ENCODE measurements at places on chromosomes 6 and 20. TPM values are rescaled to one million over a fixed set of nuclear protein-coding genes. Genes with fewer than 3 reads are reported as not detected.

The SAPCD1 gene
- total RNA-seq: 2.5 TPM

- no peaks in the 10 kb centered on the region for H3K27me3 ChIP-seq
- DNase-seq: no peak
- no peaks in the 10 kb centered on the region for H3K36me3 ChIP-seq
- H3K4me3 ChIP-seq: no peak overlapping the region
Measured at GRCh38 chr20:39124064-39124463, 161.9 kb downstream of the DHX35 start.

DNA sequence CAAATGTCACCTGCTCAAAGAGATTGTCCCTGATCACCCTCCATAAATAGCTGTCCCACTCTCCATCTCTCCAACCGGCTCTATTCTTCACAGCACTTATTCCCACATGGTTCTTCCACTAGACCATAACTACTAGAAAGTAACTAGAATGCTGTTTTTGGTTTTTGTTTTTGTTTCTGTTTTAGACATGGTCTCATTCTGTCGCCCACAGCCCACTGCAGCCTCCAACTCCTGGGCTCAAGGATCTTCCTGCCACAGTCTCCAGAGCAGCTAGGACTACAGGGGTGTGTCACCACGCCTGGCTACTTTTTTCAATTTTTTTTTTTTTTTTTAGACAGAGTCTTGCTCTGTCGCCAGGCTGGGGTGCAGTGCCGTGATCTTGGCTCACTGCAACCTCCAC is 12.2 kb downstream of the MMP24 start:
- H3K36me3 ChIP-seq: peaks cover 2% of the 10 kb centered on the region
- no peak overlapping the region for H3K4me3 ChIP-seq
- DNase-seq: no peak
- H3K4me1 ChIP-seq: peaks cover 9% of the 10 kb centered on the region
- H3K27ac ChIP-seq: no peak overlapping the region
- H3K27me3 ChIP-seq: peaks cover 9% of the 10 kb centered on the region

DNA sequence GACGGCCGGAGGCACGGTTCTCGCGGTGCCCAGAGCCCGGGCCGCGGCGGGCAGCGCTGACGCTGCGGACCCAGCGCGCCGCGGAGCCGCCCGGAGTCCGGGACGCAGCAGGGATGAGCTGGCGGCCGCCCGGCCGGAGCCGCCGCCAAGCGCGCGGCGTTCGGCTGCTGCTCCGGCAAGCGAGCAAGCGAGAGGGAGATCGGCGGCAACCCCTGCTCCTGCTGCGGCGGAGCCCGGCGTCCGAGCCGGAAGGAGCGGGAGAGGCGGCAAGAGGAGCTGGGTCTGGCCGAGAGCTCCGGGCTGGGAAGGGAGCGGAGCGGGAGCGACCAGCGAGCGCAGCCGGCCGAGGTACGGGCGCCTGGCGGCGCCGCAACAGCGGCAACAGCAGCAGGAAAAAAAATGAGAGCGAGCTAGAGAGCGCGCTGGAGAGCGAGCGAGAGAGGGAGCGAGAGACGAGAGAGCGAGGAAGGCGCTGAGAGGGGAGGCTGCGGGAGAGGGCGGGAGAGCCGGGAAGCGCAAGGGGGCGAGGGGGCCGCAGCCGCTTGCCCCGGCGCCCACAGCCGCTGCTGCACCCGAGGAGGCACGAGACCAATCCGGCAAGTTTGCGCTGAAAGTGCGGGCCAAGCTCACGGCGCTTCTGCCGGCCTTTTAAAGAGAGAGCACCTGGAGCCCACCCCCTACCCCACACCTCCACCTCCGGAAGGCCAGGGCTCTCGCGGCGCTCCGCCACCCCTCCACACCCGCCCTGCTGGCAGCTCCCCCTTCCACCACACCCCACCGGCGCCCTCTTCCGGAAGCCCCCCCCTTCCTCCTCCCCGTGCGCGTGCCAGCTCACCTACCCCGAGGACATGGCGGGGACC is 496 bp downstream of the GRM4 start:
- H3K27me3 ChIP-seq: peaks cover 43% of the 10 kb centered on the region
- peak overlapping the region; percentile 74 for H3K4me3 ChIP-seq
- no peaks in the 10 kb centered on the region for H3K36me3 ChIP-seq

DNA sequence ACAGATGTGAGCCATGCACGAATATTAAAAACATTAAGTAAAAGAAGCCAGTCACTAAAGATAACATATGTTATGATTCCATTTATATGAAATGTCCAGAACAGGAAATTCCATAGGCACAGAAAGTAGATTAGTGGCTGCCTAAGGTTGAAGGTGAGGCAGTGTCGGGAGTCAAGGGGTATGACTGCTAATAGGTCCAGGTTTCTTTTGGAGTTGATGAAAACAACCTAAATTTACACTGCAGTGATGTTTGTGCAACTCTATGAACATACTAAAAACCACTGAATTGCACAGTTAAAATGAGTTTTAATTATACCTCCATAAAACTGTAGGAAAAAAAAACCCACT is 14.4 kb downstream of the SRPK1 start:
- peaks cover 26% of the 10 kb centered on the region for H3K36me3 ChIP-seq
- no peak for DNase-seq
- H3K27ac ChIP-seq: peak overlapping the region; percentile 76
- no peak overlapping the region for H3K4me3 ChIP-seq
- peaks cover 17% of the 10 kb centered on the region for H3K4me1 ChIP-seq

DNA sequence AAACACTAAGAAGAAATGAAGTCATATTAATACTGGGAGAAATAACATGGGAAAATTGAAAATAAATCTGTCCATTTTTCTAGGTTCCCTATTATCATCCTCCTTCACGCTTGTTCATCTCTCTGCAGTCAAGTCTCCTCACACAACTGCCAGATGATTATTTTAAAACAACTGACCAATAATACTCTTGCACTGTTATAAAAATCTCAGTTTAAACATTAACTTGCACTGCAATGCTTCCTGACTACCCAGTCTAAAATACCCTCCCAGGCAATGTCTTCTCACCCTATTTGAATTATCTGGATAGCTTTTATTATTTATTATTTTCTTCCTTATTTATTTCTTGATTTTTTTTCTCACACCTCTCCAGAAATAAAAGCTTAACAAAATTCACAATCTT is 5.7 kb downstream of the EYS start:
- H3K36me3 ChIP-seq: no peaks in the 10 kb centered on the region
- no peaks in the 10 kb centered on the region for H3K27me3 ChIP-seq
- DNase-seq: no peak

DNA sequence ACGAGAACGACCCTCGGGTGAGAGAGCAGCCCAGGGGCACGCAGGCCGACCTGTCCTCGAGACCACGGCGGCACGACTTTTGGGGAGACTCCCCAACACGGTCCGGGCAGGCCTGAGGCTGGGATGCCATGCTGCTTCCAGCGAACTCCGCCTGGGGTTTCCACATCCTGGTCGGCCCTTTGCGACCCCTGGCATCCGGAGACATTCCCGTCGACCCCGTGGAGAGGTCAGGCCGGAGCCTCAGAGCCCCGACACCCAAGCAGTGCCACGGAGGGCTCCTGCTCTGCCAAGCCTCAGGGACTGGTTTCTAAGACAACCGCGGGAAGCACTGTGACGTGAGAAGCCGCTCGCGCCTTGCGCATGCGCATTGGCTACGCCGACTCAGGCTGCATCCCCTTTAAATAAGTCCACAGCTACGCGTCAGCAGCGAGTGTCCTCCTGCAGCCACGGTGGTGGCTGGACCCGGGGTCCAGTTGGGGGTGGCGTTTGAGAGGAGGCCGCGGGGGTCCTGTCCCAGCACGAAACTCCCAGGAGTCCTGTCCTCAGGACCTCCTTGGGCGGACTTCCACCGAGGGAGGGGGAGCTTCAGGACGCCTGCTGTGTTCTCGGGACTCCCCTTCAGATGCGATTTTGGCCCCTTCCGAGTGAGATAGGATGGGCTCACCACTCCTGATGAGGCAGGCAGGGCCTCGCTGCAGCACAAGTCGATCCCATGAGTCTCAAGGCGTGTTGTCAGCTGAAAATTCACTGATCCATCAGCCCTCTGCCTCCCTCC is 1089.3 kb upstream of the DEFB115 start:
- no peaks in the 10 kb centered on the region for H3K4me1 ChIP-seq
- H3K27me3 ChIP-seq: no peaks in the 10 kb centered on the region
- no peak overlapping the region for H3K27ac ChIP-seq
- no peak overlapping the region for H3K4me3 ChIP-seq

DNA sequence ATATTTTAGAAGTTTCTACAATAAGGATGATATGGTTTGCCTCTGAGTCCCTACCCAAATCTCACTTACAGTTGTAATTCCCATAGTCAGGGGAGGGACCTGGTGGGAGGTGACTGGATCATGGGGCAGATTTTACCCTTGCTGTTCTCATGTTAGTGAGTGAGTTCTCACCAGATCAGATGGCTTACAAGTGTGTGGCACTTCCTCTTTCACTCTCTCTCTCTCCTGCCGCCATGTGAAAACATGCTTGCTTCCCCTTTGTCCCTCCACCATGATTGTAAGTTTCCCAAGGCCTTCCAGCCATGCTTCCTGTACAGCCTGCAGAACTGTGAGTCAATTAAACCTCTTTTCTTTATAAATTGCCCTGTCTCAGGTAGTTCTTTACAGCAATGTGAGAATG is 527.5 kb upstream of the ID4 start:
- H3K4me1 ChIP-seq: peaks cover 12% of the 10 kb centered on the region
- H3K27me3 ChIP-seq: no peaks in the 10 kb centered on the region
- H3K36me3 ChIP-seq: no peaks in the 10 kb centered on the region
- DNase-seq: no peak
- H3K4me3 ChIP-seq: no peak overlapping the region

The MATN4 gene
- not detected for total RNA-seq

The TCF21 gene
- not detected for total RNA-seq

GRCh38 chr20:11086970-11087369 is 413.2 kb upstream of the JAG1 start:
- no peaks in the 10 kb centered on the region for H3K27me3 ChIP-seq
- no peak overlapping the region for H3K27ac ChIP-seq
- peaks cover 2% of the 10 kb centered on the region for H3K36me3 ChIP-seq

The EPPIN gene
- not detected for total RNA-seq

DNA sequence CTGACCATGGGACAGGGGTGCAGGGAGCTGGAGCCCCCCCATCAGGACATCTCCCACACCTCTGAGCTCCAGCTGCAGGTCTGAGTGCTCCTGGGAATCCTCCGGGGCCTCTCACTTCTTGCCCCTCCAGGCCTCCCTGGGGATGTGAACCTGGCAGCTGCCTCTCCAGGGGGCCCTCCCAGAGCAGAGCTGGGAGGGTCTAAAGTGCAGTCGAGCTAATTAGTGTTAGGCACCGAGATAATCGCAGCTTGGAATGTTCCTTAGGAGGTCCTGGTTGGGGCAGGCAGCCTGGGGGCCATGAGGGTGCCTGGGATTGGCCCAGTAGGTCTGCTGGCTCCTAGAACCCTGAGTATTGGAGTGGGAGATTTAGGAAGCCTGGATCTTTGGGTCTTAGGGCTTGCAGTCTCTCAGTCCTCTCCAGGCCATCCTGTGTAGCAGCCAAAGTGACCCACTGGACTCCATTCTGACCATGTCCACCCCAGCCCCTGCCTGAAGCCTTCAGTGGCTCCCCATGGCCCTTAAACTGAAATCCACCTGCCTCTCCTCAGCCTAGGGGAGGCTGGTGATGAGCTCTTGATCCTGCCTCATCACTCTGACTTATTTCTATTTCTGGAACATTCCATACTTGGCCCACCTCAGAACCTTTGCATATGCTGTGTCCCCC is 26.0 kb downstream of the CEBPB start:
- H3K27me3 ChIP-seq: peaks cover 12% of the 10 kb centered on the region
- peaks cover 8% of the 10 kb centered on the region for H3K4me1 ChIP-seq
- no peak overlapping the region for H3K4me3 ChIP-seq
- no peak for DNase-seq

The DEFB124 gene
- not detected for total RNA-seq

GRCh38 chr6:18451756-18452155 is 64.6 kb downstream of the RNF144B start:
- H3K36me3 ChIP-seq: no peaks in the 10 kb centered on the region
- no peak overlapping the region for H3K4me3 ChIP-seq
- H3K27ac ChIP-seq: no peak overlapping the region
- no peaks in the 10 kb centered on the region for H3K27me3 ChIP-seq

DNA sequence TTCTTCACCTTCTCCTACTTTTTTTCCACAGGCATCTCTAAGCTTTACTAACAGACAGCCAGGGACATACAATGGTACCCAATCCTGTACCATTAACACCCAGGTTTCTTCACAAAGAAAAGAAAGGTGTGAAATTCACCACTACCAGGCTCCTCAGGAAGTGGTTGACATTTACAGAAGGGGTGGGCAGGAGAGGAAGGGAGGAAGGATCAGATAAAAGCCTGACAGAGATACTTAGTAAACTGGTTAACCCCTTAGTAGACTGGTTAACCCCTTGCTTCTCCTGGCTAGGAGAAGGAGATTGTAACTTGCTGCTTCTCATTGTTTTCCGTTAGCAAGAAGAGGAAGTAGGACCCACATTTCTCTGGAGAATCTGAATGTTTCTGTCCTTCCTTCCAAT is 7.2 kb downstream of the SAMD3 start:
- H3K4me3 ChIP-seq: no peak overlapping the region
- no peaks in the 10 kb centered on the region for H3K36me3 ChIP-seq
- no peak for DNase-seq
- no peak overlapping the region for H3K27ac ChIP-seq
- H3K27me3 ChIP-seq: no peaks in the 10 kb centered on the region
- no peaks in the 10 kb centered on the region for H3K4me1 ChIP-seq

GRCh38 chr6:119609865-119610264 is 260.3 kb upstream of the MAN1A1 start:
- H3K27me3 ChIP-seq: no peaks in the 10 kb centered on the region
- H3K4me1 ChIP-seq: peaks cover 7% of the 10 kb centered on the region
- no peak overlapping the region for H3K4me3 ChIP-seq

DNA sequence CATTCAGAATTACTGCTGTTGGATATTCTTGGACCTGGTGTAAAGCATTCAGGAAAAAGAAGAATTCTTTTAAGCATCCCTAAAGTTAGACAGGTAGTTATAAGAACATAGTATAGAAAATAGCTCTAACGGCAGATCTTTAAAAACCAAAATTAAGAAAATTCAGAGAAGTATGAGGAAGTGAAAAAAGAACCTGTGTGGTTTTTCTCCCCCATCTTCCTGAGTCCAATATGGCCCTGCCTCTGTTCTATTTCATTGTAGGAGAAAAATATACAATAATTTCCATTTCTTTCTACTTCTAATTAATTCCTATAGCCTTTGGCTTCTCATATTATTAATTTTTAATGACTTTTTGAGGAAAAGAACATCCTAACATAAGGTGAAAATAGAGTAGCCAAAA is 47.1 kb downstream of the FHL5 start:
- H3K36me3 ChIP-seq: no peaks in the 10 kb centered on the region
- H3K4me3 ChIP-seq: no peak overlapping the region
- H3K27me3 ChIP-seq: peaks cover 20% of the 10 kb centered on the region
- H3K27ac ChIP-seq: no peak overlapping the region
- no peak for DNase-seq

The ENPP4 gene
- total RNA-seq: 0.27 TPM

All from osteocyte (in vitro differentiated cells).